GM23338 (cell line): ENCODE measurements at places on chromosomes 6 and 20.

- DNase-seq, result no peak
Measured at GRCh38 chr6:144194293-144194810, 44.0 kb downstream of the STX11 start.

- DNase-seq, result no peak
Measured at GRCh38 chr6:88596801-88597200, 366.6 kb downstream of the RNGTT start.

- DNase-seq, result no peak
Measured at GRCh38 chr6:26312096-26312463, 52.9 kb upstream of the BTN3A2 start.

DNA sequence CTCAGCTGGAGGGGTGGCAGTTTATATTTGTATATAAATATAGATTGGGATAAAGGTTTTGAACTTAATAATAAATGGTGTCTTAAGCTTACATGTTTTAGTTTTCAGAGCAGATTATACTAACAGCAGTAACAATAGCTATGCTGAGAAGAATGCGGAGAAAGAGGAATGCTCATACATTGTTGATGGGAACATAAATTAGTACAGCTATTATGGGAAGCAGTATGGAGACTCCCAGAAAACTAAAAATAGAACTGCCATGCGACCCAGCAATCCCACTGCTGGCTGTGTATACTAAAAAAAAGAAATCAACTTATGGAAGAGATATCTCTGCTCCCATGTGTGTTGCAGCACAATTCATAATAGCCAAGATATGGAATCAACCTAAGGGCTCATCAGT, 127.9 kb downstream of the BCKDHB start:
- DNase-seq, result no peak

GRCh38 chr20:34201531-34201930, 39.7 kb upstream of the ASIP start:
- no peak for DNase-seq

- DNase-seq, result no peak
Measured at GRCh38 chr6:128525406-128525805, 5.0 kb upstream of the PTPRK start.

DNA sequence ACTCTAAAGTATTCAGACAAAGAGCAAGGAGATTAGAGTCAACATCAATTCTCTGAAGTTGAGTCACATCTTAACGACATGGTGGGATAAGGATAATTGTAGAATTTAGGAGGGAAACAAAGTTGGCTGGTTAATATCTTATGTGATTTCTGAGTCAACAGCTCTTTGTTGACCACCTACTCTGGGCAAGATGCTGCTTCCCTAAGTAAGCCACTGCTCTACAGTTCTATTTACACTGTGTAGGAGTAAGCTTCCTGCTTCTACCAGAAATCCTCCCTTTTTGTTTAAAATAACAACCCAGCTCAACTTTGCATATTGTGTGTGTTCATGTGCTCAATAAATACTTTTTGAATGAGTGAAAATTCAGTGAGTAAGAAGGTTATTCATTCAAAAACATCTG, 3.1 kb downstream of the HS3ST5 start:
- DNase-seq, result no peak

- DNase-seq, result no peak
Measured at GRCh38 chr20:51659491-51660050, 108.6 kb downstream of the ATP9A start.

GRCh38 chr20:35207950-35208611, 18.4 kb upstream of the MMP24 start:
- DNase-seq, result peak; percentile 94

DNA sequence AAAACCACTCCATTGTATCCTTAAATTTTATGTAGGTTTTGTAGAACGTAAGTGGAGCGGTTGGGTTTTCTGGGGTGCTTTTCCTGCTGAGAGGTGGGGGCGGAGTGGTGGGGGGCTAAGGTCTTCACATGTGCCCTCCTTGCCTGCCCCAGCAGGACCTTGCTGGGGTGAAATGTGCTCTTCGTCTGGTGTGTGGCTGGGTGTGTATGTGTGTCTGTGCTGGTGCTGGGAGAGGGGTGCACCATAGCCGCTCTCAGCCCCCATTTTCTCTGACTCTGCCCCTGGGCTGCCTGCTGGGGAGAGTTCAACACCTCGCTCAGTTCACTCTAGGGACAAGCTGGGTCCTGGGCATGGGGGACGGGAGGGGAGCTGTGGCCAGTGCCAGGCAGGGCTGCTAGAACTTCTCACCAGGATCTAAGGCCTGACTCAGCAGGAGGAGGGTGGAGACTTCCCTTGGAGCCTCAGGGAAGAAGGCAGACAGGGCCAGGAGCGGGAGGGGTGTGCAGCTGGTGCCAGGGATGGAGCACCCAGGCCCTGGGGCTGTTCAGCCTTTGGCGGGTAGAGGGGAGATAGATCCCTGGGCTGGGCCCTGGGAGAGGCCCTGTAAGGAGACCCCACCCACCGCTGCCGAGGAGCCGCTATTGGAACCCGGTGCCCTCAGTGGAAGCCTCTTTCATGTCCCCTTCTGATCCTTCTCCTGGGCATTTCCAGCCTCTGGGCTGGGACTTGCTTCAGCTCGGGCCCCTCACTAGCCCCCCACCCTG, 4.8 kb downstream of the SOX18 start:
- DNase-seq, result no peak

- DNase-seq, result no peak
Measured at GRCh38 chr6:86820750-86821149, 116.6 kb upstream of the HTR1E start.

GRCh38 chr6:110050440-110050813, 72.3 kb downstream of the GPR6 start:
- DNase-seq, result no peak

DNA sequence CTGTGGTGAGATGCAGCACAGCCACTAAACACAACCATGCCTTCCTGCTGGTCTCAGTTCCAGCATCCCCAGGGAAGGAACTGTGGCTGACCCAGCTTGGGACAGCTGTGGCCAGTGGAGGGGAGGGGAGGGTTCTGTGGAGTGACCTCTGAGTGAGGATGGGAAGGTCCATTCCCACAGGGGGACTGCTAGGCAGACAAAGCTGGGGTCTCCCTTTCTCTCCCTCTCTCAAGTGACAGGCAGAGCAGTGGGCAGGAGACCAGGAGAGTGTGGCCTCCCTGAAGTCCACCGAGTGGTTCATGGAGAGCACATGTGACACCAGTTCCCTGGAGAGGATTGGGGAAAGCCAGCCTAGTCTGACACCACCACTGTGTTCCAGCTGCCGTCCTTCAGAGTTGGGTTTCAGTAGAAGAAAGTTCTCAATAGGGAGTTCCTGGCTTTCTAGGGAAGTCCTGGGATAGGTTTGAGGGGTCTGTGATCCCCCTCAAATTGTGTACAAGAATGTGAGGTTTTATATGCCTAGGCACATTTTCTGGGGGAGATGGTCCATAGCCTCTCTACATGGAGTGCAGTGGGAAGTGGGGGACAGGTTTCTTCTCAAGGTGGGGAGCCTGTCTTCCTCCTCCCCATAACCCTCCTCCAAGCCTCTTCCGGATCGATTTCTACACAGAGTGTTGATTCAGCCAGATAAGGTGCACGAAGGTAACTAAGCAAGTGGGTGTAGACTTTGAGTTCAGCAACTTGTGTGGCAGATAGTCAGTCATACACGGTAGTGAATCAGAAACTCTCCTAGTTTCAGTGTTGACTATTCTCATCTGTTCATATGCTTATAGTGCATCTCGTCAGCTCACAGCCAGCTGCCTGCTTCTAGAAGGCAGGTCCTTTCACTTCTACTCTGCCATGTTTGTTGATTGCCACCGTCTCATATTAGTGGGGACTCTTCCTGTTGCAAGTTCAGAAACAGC, 18.9 kb downstream of the MANBAL start:
- DNase-seq, result no peak

DNA sequence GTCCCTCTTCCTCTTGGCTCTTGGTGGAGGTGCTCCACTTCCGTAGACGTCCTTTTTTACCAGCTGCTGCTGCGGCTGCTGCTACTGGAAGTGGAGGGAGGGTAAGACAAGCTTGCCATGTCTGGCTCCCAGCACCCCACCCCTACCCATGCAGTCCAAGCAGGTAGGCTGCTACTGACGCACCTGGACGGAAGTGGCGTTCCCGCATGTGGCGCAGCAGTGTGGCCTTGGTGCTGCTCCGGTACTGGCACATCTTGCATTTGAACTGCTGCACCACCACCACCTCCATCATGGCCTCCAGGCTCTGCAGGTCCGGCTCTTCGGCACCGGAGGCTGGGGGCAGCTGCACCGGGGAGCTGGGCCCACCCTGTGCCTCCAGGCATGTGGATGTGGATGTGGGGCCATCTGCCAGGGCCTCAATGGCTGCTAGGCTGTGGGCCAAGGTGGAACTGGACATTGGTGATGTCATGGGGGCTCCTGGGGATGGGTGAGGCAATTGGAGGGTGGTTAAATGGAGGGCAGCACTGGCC, 4.4 kb downstream of the ZNF335 start:
- DNase-seq, result no peak

DNA sequence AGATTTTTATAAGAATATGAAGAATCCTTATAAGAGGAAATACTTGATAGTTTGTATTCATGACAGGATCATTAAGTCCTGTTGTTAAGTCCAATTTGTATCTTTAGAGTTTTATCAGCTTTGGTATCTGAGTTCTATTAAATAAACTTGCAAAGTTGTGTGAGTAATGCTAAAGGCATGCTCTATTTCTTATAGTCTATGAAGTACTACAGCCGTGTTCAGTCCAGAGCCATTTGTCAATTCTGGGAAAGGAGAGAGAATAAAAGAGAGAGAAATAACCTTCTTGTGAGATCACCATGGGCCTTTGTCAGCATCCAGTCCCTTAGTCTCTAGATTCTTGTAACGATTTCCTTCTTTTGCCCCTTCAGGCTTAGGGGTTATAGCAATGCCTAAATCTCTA, 181.2 kb upstream of the POU3F2 start:
- no peak for DNase-seq

DNA sequence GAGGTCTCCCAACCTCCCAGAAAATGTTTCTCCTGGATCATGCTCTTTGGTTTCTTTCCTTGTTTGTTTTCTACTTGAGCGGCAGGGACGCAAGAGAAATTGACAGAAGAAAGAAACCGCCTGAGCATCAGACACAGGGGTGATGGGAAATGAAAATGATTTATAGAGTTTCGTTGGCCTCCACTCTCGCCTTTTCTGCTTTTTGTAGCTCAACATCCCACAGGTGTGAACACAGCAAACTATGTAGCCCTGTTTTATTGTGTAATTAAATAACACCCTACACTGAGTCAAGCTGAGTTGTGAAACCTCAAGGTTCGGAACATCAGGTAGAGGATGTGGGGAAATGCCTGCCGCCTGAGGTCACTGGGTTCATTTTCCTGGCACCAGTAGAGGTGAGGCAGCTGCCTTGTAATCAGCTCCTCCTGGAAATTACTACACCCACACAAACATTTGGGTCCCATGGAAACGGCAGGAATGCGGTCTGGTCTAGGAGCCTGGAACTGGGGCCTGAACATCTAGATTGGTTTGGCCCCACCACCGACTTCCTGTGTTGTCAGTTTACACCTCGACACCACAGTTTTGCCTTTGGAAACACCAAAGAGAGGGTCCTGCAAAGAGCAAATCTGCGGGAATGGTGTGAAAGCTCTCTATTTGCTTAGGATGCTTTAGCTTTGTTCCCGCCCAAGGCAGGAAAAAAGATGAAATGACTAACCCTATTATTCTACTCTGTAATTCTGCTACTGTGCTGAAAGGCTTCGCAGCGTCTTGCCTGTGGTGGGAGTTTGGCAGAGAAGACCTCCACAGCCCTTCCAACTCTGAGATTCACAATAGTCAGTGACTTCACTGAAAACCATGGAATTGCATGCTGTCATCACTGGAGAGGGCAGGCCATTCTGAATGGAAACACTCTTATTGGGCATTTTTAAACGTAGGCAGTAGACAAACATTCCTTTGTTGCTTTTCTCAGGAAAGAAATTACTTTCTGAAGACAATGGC, 53.0 kb downstream of the ADAT2 start:
- DNase-seq, result peak; percentile 79

GRCh38 chr6:146657432-146657831, 58.7 kb downstream of the ADGB start:
- no peak for DNase-seq

DNA sequence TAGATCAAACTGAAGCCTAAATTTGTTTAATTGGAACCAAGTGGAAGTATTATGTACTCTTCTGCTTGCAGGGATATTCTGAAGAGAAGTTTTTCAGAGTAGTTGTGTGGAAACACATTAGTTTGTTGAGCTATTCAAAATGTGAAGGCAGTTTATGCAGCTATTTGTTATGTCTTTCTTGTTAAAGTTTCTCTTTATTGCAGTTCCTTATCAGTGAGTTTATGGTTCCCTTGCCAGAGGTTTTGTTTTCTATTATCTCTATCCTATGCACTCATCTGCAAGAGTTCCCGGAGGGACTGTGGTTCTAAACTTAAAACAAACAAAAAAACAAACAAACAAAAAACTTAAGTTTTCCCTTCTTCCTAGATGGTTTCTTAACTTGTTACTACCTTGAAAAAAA, 143.7 kb upstream of the SLC22A16 start:
- no peak for DNase-seq

DNA sequence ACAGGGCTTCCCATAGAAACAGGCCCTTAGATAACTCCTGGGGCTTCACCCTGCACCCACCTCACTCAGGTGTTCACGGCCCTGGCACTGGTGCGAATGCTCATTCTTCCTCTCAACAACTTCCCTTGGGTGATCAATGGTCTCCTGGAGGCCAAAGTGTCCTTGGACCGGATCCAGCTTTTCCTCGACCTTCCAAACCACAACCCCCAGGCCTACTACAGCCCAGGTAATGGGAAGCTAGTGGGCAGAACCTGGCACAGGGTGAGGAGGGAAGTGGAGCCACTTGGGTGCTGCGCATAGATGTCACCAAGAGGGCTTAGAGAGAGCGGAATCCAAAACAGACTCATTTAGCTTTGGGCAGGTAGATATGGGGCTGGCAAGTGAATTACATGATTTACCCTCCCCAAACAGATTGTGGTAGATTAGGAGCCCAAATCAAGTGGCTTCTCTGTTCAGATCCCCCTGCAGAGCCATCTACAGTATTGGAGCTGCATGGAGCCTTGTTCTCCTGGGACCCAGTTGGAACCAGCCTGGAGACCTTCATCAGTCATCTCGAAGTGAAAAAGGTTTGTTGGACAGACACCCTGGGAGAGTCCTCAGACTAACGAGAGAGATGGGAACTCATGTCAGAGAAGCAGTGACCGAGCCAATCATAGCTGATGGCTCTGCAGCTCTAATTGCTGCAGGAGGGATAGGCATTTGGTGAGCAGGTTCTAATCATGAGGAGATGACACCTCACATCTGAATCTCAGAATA, 8.5 kb downstream of the ABCC10 start:
- DNase-seq, result no peak
